NCI-H2227 treated with DMSO at 0.1 percent for 48 hours (cell line): ENCODE measurements at places on chromosomes 3 and 15.

GRCh38 chr15:57356636-57357035, 19.7 kb upstream of the CGNL1 start:
- no peak for DNase-seq

DNA sequence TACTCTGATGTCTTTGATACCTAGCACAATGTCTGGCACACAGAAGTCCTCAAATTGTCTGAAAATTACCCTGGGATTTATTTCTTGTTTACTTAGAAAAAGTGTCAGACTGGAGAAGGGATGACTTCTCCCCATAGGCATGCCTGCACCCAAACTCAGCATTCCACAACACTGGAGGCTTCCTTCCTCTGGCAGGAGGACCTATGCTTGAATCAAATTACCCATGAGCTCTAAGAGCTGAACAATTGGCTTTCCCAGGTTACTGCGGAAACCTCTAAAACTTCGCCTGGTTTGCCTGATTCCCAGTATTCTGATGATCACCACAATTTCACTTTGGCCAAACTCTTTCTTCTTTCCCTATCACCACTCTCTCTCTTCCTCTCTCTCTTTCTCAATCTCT, 217.4 kb downstream of the DIPK2A start:
- no peak for DNase-seq

DNA sequence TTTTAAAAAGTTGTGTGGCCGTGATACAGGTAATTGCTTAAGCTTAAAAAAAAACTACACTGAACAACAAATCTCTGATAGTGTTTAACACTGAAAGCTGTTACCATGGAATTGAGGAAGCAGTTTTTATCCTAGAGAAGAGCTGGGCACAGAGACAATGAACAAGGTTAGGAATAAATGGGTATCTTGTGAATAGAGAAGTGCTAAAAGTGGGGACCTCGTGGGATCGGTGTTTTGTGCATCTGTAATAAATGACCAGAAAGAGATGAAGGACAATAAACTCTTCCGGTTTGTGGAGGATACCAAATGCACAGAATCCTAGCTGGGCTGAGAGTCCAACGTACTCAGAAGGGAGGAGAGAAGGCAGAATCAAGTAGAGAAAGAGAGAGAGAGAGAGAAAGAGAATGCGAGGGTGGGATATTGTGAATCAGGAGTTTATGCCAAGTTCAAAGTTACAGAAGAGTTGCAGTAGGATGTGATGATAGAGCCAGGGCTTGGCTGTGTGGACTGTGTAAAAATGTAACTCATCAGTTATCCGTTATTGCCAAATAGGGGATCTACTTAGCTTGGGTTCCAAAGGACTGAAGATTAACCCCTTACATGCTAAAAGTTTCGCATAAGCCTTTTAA, 148.9 kb downstream of the IL20RB start:
- no peak for DNase-seq

DNA sequence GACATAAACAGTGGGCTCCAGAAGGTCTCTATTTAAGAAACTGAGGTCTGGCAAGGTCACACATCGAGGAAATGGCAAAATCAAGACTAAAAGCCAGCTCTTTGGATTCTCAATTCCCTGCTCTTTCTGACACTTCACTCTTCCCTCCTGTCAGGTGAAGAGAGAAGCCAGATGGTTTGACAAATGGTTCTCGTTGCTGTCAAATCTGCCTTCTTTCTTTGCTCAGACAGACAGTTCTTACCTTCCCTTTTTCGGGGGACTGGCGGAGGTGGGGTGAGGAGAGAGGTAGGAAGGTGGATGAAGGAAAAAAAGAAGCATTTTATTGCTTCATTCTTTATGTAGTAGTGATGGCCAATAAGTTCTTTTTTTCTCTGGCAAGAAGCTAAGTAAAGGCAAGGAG, 133.4 kb downstream of the LPP start:
- DNase-seq: no peak

DNA sequence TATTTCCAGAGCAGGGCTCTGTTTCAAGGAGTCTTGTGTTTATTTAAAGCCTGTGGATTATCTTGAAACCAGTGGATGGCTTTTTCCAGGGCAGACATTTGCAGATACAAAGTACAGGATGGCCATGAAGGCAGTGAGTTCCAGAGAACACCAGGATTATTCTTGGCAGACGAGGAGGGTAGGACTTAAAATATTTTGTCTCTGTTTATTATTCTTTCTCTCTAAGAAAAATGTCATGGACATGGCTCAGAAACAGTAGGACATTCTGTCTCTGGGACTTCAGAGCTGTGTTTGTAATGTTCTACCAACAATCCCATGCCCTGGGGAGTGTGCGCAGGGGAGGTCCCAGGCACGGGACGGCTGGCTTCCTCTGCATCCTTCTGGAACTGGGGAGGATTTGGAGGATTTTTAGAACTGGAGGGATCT, 125.9 kb downstream of the ATP10A start:
- DNase-seq: no peak

- no peak for DNase-seq
These were observed 105.3 kb upstream of the PDZRN3 start for GRCh38 chr3:73729969-73730440.

GRCh38 chr3:18738393-18739098, 313.4 kb upstream of the SATB1 start:
- no peak for DNase-seq

DNA sequence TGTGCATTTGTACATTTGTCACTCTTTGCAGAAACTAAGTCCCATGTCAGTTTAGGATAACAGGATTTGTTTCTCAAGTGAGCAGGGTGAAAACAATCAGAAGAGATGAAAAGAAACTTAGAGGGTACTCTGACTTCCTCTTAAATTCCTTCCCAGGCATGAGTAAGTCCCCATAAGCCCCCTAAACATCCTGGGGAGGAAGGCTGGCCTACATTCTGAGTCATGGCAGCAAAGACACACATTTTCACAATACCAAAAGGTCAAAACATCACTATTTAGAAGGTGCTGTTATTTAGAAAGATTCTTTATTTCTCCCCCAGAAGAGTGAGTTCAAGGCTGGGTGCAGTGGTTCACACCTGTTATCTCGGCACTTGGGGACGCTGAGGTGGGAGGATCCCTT, 7.6 kb upstream of the FOXP1 start:
- no peak for DNase-seq

GRCh38 chr3:27625864-27626263, 96.3 kb downstream of the EOMES start:
- DNase-seq: no peak

GRCh38 chr15:63010920-63011693, 31.4 kb upstream of the TPM1 start:
- DNase-seq: no peak

DNA sequence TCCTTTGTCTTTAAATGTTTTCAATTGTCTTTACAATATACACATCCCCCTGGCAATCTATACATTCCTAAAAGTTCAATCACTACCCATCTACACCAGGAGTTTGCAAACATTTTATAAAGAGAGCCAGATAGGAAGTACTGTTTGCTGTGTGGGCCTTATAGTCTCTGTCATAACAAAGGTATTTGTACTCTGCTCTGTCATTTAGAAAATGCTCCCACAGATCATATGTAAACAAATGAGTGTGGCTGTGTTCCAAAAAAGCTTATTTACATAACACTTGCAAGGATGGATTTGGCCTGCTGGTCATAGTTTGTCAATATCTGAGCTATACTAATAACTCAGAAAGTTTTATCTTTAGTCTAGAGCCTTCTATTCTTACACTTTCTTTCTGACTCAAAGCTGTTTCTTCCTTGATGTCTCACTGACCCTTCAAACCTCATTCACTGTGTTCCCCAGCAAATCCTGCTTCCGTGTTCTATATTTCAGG, 511.9 kb downstream of the GBE1 start:
- DNase-seq: no peak

- no peak for DNase-seq
These were observed 120.5 kb downstream of the POLR2M start for GRCh38 chr15:57827021-57827420.

DNA sequence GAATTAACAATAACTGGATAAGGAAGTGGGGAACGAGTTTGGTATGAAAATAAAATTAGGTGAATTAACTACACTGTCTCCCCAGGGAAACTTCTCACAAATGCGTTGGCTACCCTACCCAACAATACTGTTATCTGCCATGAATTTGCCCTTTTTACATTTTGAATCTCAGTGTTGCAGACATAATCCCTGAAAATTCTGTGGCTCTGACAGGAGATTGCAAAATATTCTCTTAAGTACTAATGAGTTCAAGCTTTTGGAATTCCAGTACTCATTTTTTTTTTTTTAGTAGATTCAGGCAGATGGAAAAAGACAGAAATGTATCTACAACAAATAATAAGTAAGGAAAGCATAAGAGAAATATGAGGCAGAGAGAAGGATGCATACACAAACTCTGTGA, 332.6 kb downstream of the LSAMP start:
- no peak for DNase-seq

DNA sequence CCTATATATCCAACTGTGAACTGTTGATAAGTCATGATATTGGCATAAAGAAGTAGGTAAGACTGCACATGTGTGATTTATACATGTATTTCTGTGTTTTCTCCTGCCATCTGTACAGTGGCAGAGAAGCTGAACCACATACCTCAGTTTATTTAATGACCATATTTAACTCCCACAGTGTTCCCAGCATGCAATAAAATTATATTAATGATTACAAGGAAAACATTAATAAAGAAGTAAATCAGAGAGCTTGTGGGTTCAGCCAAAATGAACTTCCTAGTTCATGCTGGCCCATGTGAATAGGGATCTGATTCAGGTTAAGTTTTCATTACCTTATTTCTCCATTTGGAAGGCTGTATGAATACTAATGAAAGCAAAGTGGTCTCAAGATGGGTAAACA, 439.2 kb downstream of the CNTN6 start:
- DNase-seq: no peak

- no peak for DNase-seq
These were observed 284.5 kb upstream of the MME start for GRCh38 chr3:154795582-154795981.

- no peak for DNase-seq
These were observed 12.4 kb downstream of the PLA2G4F start for GRCh38 chr15:42143866-42144625.

- DNase-seq: no peak
These were observed 52.8 kb downstream of the PLXNA1 start for GRCh38 chr3:127035677-127036076.

DNA sequence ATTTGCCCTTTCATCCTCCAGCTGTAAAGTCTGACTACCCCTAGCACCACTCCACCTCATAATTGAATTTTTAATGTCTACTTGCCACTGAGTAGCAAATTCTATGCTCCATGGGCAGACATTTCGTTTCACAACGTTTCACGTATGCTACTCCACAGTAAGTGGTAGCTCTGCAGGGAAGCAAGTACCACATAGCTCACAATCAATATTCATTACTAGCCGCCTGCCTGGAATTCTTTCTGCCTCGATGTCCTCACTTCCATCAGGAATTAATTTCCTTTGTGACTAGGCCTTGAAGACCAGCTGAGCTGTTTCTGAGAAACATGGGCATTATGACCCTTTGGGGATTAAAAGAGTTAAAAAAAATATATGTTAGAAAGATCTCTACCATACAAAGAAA, 15.3 kb downstream of the NPTN start:
- DNase-seq: no peak

GRCh38 chr15:58081456-58081855, 15.9 kb upstream of the ALDH1A2 start:
- DNase-seq: no peak

DNA sequence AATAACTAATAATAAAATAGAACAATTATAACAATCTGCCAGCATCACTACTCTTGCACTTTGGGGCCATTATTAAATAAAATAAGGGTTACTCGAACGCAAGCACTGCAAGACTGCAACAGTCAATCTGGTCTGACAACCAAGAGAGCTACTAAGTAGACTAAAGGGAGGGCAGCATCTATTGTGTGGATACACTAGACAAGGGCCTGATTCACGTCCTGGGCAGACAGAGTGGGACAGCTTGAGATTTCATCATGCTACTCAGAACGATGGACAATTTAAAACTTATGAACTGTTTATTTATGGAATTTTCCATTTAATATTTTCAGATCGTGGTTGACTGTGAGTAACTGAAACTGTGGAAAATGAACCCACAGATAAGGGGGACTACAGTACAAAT, 39.5 kb downstream of the TNIK start:
- no peak for DNase-seq

DNA sequence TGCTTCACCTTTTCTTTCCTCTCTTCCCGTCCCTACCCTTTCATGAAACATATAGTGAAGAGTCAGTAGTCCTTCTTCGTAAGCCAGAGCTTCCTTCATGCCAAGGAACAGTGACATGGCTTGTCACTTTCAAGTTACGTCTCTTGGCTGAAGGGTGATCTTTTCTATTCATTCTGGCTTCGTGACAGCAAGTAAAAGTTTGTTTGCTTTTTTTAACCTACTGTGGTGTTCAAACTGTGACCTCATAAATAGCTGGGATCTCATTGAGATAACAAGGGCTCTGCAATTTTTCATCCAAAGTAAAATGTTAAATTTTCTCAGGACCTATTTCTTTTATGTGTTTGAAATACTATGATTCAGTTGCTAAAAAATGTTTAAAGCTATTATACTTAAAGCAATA, 10.5 kb downstream of the CDIN1 start:
- no peak for DNase-seq

DNA sequence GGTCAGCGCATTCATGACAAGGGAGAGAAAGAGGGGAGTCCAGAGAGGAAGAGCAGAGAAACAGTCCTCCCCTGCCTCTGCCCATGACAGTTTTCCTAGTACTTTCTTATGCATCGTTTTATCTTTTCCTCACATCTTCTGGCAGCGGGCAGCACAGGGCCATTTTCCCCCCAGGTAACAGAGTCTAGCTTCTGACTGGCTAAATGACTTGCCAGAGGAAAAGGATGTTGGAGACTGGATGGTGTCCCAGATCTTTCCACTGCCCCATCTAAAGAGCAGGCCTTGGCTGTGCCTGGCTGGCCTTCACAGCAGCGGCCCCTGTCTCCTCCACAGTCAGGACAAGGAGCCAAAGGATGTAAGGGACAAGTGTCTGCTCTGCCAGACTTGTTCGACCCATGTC, 59.3 kb downstream of the CTDSPL start:
- no peak for DNase-seq

GRCh38 chr15:76968306-76968705, 26.6 kb upstream of the PSTPIP1 start:
- no peak for DNase-seq

GRCh38 chr15:95669146-95669922, 661.2 kb upstream of the NR2F2 start:
- no peak for DNase-seq

DNA sequence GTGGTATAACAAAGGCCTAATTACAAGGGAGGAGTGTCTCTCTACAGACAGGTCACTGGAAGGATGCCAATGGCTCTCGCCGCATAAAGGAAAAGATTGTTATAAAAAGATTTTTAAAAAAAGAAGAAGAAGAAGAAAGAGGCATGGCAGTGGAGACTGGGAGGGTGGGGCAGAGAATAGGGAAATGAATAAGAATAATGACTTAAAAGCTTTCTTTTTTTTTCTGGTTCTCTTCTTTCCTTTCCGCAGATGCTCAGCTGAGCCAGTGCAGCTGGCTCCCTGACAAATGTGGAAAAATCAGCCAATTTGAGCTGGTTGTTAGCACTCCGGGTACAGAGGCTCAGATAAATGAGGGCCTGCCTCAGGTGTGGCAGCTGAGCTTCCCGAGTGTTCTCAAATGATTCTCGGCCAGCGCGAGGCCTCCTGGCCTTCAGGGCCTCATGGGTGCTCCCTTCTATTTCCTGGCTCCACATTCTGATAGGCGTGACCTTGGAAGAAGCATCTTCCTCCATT, 234.1 kb downstream of the RORA start:
- DNase-seq: no peak
